ENCODE measurements at places on chromosomes 12 and 14.

DNA sequence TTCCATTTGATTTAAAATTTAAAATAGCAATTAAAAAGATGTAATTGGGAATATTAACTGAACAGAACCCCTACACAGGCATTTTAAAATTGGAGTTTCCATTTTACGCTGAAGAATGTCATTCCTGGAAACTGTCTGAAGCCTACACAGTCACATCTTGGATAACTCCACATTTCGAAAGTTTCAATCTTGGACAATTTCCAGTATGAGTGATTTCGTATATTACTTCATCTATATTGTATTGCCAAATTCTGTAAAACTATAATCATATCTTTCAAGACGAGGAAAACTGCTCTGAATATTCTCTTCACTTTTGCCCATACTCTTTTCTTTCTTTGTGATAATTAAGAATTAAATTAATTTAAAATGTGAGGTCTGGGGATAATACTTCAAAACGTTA is 194.2 kb upstream of the ABCD2 start:
- no peak for DNase-seq

GRCh38 chr12:16175840-16176239 is 101.6 kb downstream of the SLC15A5 start:
- DNase-seq: no peak

DNA sequence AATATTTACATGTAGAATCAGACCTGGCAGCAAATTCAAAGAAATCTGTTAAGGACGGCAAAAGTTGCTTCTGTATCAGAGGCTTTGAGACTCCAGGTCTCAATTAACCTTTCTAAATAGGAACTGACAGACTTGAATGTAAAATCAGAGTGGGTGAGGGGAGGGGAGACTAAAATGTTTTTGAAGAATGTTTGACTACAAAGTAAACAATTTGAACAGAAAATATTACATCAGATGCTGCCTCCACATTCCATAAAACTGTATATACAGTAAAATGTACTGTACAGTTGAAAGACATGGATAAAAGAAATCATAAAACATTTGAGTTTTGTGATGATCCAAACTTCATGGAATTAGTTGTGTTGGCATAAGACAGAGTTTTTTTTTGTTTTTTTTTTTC is 49.5 kb upstream of the POC1B start:
- DNase-seq: no peak

- DNase-seq: no peak
These were observed 117.3 kb upstream of the COCH start for GRCh38 chr14:30757082-30757481.

GRCh38 chr14:50022661-50023060 is 93.7 kb downstream of the VCPKMT start:
- no peak for DNase-seq

DNA sequence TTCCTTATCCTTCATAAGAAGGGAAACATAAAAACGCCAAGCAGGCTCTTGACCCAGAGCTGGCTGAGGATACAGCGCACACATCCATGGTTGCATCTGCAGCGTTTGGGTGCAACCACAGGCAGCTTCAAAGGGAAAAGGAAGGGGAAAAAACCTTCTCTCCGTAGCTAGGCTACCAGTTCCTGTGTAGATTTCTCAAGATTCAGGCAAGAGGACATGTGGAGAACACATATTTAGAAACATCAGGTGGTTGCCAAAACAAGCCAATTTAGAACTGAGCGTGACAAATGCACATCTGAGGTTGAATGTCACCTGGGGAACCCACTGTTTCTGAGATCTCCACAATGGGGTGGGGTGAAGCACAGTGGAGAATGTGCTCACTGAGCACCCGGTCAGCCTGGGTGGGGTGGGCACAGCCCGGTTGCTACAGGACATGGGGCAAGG is 78.3 kb upstream of the BDKRB2 start:
- no peak for DNase-seq

DNA sequence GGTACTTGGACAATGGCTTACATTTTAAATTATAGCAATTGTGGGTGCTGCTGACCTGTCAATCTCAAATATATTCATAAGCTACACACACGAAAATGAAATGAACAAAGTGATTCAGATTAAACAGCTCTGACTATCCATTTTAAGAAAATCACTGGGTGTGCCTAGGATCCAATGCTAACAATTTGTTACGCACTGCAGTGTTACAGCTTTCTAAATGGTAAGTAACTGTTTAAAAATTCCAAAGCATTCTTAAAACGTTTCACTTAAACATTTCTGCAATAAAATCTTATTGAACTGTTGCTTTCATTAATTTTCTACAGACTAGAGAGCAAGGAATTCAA is 18.9 kb downstream of the LMO3 start:
- DNase-seq: no peak

- no peak for DNase-seq
These were observed 637.2 kb downstream of the TMTC2 start for GRCh38 chr12:83323866-83324265.

DNA sequence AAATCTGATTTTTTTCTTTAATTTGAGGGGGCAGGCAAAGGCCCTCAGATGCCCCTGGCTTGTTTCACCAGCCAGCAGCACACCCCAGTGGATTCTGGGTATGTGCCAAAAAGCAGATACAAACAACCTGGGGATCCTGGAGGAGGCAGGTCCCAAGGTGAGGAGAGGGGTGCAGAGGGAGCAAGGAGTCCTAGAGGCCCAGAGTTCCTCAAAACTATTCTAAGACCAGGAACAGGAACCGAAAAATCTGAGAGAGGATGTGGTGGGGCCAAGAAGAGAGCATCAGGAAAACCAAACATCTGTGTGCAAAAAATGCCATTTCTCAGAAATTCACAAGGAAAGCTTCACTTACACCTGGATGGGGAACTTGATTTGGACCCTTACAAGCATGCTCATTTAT is 8.2 kb downstream of the KCNA5 start:
- no peak for DNase-seq

DNA sequence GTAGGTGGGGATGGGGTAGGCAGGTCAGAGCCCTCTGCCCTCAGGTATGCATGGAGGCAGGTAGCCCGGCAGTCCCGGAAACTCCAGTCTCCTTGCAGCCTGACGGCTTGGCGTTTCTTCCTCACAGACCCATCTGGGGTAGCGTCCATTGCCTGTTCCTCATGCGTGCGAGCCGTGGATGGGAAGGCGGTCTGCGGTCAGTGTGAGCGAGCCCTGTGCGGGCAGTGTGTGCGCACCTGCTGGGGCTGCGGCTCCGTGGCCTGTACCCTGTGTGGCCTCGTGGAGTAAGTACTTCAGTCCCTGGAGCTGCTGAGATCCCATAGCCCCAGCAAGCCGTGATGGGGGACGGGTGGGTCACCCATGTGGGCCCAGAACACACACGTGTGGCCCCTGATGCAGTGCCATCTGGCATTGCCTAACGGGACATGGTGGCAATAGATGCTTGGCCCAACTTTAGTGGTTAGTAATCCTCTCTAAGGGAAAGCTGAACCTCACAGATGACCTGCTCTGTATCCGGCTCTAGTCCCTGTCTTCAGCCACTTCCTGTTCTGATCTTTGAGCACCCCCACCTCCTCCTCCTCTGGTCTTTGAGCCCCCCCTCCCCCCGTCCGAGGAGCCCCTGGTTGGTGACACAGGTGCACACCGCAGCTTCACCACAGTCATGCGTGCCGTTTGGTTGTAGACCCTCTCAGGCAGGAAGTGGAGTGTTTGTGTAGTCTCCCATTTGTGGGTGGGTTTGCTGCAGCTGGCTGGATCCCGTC is 3.7 kb downstream of the SIVA1 start:
- no peak for DNase-seq

GRCh38 chr12:8906266-8907180 is 7.8 kb upstream of the PHC1 start:
- no peak for DNase-seq

All from activated naive CD4-positive, alpha-beta T cell (primary cell).